GM20000 (cell line): ENCODE measurements at places on chromosomes 7 and 10.
A peak's percentile ranks its signal among the peaks of the same experiment; 100 is the strongest.

- DNase-seq, result no peak
These were observed 305.1 kb upstream of the PITRM1 start for GRCh38 chr10:3477683-3478082.

DNA sequence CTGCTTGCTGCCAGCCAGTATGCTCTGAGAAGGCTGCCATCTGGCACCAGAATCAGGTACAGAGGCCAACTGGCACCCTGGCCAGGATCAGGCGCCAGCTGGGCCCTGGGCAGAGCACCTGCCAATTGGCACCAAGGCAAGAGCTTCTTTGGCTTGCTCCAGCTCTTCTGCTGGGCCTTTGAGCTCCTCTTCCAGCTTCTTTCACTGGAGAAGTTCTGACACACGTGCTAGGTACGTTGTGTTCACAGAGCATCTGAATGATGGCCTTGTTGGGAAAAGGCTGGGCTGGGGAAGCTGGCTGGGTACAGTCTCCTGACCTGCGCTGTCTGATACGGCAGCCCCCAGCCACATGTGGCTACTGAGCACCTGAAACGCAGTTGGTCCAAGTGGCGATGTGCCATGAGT lies 31.7 kb upstream of the OPALIN start:
- no peak for DNase-seq

- no peak for DNase-seq
These were observed 9.9 kb downstream of the CSTF2T start for GRCh38 chr10:51689536-51689935.

DNA sequence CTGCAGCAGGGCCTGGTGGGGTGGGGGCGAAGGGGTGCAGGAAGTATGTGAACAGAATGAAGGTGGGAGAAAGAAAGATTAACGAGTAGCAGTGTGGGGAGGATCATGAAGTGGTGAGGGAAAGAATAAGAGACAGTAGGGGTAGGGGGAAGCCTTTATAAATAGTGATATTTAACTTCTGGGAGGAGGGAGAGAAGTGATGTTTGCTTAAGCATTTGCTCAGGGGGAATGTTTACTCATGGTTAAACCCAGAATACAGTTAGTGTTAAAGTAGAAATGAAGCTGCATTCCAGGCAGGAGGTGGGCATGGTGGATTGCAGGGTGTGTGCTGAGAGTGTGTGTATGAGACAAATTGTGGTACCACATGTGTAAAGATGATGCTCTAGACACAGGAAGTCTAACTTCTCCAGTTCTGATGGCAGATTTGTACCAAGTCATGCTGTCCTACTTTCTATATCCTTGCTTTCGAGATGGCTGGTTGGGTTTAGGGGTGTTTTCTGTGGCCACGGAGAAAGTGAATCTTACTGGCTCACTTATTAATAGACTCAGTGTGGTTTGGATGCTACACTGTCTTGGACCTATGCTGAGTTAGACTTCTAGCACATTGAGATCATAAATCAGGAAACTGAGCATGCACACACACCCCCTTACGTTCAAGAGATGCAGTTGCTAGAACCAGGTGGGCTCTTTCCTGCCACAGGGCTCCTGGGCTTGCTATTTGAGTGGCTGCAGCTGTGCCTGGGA lies 10.6 kb upstream of the DNMBP start:
- peak; percentile 60 for DNase-seq

DNA sequence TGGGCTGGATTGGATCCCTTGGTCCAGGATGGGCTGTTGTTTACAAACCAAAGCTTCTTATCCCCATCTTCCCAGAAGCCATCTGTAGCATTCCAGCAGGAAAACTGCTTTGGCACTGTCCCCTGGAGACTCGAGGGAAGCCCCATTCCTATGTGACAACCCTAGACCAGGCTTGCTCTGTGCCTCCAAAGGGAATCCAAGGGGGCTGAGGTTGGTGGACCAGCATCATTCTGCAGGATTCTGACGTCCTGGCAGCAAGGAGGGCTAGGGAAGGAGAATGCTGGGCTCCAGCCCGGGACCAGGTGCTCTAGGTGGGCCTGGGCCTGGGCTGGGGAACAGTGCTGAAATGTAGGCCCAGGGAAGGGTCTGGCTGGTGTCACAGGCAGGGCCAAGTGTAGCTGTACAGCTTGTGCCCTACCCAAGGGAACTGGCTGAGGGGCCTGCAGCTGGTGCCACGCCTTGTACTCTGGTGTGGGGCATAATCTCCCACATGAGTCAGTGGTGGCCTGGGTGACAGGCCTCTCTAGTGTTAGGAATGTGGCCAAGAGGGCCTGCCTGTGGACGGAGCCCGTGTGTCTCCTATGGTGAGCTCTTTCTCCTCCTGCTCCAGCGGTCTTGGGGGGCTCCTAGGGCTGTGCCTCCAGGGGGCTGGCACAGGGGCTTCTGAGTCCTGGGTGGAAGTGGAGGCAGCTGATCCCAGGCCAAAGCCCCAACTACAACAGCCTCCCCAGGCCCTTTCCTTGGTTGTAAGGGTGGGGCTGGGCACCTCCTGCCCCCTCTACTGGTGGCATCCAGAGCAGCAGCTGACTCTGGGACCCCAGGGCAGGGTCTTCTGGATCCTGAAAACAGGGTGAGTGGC lies 25.2 kb downstream of the TRIM8 start:
- DNase-seq, result no peak

DNA sequence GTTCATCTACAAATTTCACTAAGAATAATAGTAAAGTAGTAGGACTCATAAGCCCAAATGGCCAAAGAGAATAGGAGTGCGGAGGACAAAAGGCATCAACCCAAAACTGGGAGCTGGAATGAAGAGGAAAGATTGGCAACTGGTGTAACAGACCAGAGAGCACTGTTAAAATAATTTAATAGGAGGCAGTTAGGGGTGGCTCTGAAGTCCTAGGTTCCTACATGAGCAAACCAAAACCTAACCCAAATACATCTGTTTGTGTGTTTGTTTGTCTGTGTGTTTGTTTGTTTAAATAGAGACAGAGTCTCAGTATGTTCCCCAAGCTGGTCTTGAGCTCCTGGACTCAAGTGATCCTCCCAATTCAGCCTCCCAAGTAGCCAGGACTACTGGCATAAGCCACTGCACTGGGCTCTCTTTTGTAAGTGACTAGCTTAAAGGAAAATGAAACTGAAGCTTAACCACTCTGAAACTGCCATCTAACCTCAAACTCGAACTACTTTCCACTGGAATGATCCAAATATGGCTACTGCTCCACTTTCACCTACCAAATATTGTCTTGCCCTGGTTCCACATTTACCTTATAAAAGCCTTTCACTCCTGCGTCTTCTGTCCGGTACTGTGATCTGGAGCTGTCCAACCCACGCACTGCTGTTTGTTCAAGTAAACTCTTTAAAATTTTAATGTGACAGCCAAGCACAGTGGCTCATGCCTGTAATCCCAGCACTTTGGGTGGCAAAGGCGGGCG lies 94.9 kb downstream of the AKR1D1 start:
- peak; percentile 24 for DNase-seq

- peak; percentile 68 for DNase-seq
These were observed at the start of gene ASB13 for GRCh38 chr10:5666008-5666840. Gene ASB13 (minus strand): TSS chr10:5666595. CDS start chr10:5666551, 44 bp downstream.

GRCh38 chr10:77679217-77679616 lies 41.6 kb upstream of the KCNMA1 start:
- DNase-seq, result no peak

DNA sequence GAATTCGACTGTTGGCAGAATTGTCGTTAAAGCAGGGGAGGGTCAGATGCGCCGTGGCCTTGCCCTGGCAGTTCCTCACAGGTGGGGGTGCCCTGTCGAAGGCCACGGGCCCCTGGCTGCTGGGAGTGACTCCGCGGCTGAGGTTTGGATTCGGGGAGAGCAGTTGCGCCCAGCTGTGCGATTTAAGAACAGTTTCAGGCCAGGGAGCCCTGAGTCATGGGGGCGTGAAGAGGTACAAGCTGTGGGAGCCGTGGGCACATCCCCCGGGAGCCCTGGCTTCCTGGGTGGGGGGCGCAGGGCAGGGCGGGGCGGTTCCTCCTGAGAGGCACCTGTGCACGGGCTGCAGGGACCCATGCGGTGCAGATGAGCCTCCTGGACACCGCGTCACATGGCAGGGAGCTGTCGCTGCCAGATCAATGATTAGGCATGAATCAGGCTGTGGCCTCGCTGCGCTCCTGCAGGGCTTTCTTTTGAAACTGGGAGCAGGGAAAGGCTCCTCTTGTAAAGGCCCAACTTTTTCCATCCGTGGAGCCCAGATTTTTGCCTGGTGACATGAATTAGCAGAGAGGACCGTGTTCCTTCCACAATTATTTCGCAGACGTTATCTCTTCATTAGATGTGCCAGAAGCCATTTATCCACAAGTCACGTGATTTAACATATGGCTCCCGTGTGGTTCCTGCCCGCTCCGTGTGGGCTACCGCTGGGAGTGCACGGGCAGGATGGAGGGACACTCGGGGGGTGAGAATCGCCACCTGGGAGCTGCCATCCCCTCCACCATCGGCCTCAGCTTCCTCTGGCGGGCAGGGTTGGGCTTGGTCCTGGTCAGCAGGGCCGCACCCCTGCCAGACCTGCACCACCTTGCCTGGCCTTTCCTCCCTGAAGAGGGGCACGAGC lies 918 bp downstream of the PWWP2B start:
- no peak for DNase-seq

- no peak for DNase-seq
These were observed 225.7 kb downstream of the RPS24 start for GRCh38 chr10:78259391-78259790.

DNA sequence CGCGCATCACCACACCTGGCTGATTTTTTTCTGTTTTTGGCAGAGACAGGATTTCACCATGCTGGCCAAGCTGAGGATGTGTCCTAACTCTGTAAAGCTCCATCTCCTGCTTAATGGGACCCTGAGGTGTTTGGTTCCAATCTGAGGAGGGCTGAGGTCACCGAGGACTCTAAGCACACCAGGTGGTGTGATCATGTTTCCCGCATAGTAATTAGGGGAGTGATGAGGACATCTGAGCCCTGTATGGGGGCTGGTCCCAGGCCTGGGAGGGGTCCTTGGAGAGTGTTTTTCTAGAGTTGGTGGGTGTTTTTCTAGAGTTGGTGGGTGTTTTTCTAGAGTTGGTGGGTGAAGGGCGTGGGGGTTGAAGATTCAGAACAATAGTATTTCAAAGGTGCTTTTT lies 3.0 kb upstream of the ABHD11 start:
- DNase-seq, result no peak
